Inflammatory macrophage treated with lipopolysaccharide for 4 hours (primary cell): ENCODE measurements at places on chromosomes 7 and 10.

- DNase-seq: peak; percentile 86
These were observed 59.7 kb upstream of the ADRA2A start for GRCh38 chr10:111017098-111017497.

DNA sequence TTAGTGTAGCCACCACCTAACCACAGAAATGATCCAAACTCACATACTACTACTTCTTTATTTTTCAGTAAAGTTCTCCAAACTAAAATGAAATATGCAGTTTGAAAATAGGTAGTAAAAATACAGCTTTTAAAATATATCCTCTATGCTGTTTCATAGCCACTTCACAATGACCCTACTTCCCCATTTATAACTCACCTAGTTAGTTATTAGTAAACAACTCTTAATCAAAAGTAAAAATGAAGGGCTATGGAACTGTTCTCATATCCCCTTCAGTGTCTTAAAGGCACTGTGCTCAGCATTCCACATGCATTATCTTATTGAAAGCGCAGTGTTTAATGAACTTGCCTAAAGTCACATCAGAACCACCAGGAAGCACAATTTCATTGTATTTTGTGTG lies 43.5 kb downstream of the KMT2C start:
- DNase-seq: no peak

GRCh38 chr7:156949541-156950380 lies at the start of gene NOM1:
NOM1 (plus strand) TSS chr7:156949712; CDS start chr7:156949738, 26 bp downstream.
- DNase-seq: peak; percentile 90

DNA sequence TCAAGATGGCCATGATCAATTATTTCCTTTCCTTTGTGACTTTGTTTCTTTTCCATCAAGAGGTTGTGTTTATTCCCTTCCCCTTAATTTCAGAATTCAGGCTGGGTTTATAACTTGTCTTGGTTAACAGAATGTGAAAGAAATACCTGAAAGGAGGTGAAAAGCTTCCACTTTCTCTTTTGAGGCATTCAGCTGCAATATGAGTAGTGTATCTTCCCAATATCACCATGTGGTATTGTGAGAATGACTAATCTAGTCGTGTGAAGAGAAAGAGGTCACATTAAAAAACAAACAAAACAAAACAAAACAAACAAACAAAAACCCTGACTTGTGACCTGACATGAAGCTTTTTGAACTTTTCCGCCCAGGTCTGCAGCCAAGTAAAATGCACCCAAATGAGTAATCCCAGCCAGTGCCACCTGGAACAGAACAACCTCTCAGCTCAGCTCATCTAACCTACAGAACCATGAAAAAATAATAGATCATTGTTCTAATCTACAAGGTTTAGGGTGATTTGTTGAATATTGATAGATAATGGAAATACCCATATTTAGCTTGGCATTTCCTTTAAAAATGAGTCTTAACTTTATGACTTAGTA lies 70.8 kb upstream of the TEX47 start:
- DNase-seq: no peak

GRCh38 chr7:148242294-148242821 lies 348.2 kb upstream of the C7orf33 start:
- DNase-seq: peak; percentile 59

- no peak for DNase-seq
These were observed 195.7 kb upstream of the CELF2 start for GRCh38 chr10:10821926-10822325.

DNA sequence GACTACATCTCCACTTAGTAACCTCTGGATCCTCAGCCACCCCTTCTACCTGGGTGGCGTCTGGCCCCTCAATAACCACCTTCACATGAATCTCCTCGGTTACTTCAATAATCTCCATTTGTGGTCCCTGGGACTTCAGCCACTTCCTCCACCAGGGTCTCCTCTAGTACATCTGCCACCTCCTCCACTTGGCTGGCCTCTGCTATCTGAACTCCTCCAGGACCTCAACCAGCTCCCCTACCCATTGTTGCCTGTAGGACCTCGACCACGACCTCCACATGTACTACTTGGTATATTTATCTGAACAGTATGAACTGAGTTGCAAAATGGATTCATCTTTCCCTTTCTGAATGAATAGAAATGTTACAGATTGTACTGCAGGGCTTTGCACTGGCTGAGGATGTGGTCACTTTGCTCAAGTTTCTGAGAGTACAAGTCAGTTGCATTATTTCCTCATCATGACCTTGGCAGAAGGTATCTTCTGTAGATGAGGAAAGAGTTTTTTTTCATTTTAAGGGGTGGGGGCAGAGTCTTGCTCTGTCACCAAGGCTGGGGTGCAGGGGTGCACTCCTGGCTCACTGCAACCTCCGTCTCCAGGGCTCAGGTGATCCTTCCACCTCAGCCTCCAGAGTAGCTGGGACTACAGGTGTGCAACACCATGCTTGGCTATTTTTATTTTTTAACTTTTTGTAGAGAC lies 36.0 kb downstream of the MAT1A start:
- peak; percentile 18 for DNase-seq

DNA sequence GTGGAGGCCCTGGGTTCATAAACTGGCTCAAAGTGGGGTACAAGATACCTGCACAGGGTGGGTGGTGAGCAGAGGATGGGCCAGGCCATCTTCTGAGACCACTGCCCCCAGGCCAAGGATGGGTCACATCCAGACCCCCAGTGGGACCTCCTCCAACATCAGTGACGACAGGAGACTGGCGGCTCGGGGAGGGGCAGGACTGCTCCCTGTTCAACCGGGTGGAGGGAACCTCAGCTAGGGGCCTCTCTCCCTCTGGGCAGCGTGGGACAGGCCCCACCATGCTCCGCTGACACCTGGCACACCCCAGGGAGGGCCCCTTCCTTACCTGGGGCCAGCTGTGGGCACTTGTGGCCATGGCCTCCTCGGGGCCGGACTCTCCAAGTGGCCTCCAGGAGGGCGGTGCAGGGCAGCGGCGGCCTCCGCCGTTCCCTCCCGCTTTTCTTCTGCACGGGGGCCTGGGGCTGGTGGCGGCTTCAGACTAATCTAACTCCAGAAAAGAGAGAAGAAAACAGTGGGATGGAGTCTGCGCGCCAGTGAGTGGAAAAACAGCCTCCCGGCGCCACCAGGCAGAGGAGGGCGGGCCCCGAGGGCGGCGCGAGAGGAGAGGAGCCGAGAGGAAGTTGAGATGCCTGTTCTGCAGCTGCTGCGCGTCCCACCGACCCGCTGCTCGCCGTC lies at the start of gene CALHM2:
TSS of gene CALHM2 (minus strand) at position 540 of the 675 bp plus-strand sequence. CDS start 2,429 bp downstream, outside the sequence.
- DNase-seq: peak; percentile 55

- peak; percentile 15 for DNase-seq
These were observed 47.2 kb upstream of the SLC39A12 start for GRCh38 chr10:17904564-17904963.

DNA sequence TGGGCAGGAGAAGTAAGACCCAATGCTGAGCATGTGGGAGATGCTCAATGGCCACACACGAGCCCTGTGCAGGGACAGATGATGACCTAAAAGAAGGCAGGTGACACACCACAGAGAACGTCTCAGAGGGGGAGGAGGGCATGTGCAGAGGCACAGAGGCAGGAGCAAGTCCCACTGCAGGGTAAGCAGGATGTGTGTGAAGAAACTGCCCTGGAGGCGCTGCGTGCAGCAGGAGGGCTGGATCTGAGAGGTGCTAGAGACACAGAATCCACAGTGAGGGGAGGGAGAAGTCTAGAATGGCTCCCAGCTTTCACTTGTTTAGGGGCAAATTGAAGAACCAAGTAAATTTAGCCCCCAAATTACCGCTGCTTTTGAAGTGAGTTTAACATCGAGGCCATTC lies 14.9 kb downstream of the DYDC2 start:
- DNase-seq: no peak

- DNase-seq: no peak
These were observed 101.1 kb downstream of the RAMP3 start for GRCh38 chr7:45258533-45259226.

DNA sequence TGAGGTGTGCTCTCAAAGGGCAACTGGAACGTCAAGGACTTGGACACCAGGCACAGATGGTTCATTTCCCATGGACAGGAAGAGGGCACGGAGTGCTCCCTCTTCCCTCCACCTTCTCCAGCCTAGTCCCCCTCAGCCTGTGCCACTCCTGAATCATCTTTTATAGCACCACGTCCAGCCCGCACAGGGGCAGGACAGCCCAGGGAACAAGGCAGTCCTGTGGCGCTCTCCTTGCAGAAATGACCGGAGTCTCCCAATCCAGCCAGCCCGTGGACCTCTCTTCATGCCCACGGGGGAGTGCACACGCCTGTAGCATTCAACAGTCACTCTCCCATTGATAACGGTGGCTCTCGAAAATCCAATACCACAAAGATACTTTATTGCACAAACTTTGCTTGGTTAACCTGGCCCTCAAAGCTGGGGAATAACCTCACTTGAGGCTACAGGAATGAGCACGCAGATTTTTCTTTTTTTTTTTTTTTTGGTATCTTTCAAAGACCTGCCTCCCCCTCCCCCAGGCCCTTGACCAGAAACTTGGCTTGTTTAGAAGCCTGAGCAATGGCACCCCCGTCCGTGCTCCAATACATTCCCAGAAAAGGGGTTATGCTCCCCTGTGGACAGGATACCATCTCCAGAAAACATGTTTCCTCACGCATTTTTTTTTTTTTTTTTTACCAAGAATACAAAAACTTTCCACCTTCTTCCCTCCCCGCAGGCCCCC lies 733 bp downstream of the PRKCQ start:
- DNase-seq: no peak

DNA sequence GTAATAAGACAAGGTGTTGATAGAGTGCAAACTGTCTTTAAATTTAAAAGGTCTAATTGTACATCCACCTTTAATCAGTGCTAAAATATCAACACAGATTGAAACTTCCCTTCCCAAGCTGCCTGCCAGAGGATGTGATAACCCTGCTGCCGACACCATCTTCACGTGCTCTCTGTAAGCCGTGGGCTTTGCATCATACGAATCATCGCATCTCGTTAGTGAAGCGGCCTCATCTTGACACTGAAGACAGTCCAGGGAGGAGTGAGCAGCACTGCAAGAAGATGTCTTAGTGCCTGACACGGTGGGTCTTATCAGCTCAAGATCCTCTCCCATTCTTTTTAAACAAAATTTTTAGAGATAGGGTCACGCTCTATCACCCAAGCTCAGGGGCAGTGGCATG lies 518.8 kb downstream of the PTPRN2 start:
- no peak for DNase-seq

- DNase-seq: no peak
These were observed 174.4 kb downstream of the CREB5 start for GRCh38 chr7:28586736-28587135.

DNA sequence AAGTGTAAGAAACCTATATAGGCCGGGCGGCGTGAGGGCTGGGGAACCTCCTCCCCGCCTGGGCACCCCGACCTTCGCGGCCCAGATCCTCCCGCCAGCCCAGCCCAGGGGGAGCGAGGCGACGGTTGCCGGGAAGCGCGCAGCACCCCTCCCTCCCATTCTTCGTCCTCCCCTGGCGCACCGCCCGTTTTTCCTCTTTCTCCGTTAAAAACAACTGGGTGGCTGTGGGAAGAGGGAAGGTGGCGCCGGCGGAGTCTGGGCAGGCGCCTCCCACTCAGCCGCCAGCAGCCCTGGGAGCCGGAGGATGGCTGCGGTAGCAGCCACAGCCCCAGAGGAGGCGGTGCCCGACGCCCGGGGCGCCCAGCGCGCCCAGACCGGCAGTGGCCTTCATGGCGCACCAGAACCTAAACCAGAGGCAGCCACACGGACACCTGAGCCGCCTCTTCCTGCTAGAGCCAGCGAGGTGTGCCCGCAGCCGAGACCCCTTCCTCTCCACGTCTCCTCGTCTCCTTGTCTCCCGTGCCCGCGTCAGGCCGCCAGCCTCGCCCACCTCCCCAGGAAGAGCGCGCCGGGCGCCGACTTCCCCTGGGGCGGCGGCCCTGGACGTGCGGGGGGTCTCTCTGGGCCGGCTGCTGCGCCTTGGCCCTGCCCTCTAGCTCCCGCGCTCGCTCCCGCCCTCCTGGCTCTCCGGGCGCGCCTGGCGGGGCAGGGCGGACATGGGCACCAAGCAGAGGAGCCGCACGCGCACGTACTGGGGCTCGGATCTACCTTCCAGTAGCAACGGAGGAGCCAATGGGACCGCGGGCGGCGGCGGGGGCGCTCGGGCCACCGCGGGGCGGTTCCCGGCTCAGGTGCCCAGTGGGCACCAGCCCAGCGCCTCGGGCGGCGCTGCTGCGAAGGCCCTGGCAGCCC lies 32.8 kb upstream of the SFTPD start:
- peak; percentile 41 for DNase-seq

DNA sequence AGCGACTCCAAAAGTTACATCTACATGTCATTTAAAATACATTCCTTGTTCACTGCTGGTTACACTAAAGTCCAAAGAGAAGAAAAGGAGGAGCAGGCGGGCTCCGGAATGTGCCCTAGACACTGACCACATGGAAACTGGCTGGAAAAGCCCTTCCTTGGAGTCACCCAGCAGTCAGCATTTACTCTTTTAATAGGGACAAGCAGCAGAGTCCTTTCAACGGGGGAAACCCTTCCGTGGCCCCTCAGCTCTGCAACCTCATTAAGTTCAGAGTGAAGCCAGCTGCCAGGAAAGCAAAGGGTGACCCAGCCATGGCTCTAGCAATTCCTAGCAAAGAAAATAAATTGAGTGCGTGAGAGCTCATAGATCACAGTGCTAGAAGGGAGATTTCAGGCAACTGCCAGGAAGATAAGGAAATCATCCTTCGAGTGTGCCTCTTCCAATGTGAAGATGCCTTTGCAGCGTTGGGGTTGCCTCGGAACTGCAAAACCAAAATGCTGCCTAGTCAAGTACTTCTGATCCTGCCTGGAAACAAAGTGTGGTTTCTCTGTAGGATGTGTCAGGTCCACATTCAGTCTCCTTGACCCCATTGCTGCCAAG lies 101.6 kb downstream of the SORBS1 start:
- DNase-seq: no peak

DNA sequence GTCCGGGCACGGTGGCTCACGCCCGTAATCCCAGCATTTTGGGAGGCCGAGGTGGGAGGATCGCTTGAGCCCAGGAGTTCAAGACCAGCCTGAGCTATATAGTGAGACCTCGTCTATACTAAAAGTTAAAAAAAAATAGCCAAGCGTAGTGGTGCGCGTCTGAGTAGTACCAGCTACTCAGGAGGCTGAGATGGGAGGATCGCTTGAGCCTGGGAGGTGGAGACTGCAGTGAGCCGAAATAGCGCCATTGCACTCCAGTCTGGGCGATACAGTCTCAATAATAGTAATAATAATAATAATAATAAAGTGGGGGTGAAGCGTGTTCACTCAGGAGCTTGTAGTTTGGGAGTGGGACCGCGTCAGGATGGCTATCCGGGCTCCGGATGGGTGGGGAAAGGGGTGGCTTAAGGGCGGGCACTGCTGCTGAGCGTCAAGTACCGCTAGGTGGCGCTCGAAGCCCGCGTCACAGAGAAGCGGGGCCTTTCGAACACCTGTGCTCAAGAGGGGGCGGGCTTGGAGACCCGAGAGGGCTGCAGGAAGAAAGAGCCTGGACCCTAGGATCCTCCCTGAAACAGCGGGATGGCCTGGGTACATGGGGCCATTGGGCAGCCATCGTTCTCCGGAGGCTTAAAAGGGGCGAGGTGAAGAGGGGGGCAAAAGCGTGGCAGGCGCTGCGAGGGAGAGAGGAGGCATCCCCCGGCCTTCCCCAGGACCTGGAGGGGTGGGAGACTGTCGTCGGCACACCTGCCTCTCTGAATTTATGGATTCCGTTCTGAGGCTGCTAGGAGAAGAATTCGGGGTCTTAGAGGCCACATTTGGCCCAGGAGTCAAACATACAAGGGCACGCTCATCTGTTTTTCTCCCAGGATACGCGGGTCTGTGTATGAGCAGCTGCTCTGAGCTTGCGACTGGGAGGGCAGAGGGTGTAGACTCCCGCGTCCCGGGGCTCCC lies 14.5 kb downstream of the LBX1 start:
- DNase-seq: peak; percentile 37

GRCh38 chr10:78215645-78216044 lies 182.0 kb downstream of the RPS24 start:
- DNase-seq: no peak
